NCI-H2171 treated with DMSO at 0.1 percent for 48 hours (cell line): ENCODE measurements at places on chromosomes 2 and 18.

DNA sequence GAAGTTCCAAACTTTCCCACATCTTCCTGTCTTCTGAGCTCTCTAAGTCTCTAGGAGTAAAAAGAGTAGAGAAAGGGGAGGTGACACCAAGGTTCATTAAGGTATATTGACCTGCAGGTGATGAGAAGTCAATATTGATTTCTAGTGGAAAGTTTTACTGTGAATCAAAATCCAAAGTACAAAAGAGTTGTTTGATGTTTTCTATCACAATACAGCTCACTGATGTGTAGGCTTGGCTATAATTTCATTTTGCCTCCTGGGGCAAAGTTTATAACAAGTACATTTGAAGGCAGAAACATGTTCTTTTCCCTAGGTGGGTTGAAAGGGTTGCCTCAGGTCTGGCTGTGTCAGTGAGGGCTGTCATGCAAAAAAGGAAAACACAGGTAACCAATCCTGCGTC is 65.2 kb upstream of the LRPPRC start:
- no peak for DNase-seq

GRCh38 chr2:161729-162128 is 102.1 kb downstream of the SH3YL1 start:
- no peak for DNase-seq

- DNase-seq: peak; percentile 37
Measured at GRCh38 chr2:233112329-233112728, 52.2 kb downstream of the INPP5D start.

DNA sequence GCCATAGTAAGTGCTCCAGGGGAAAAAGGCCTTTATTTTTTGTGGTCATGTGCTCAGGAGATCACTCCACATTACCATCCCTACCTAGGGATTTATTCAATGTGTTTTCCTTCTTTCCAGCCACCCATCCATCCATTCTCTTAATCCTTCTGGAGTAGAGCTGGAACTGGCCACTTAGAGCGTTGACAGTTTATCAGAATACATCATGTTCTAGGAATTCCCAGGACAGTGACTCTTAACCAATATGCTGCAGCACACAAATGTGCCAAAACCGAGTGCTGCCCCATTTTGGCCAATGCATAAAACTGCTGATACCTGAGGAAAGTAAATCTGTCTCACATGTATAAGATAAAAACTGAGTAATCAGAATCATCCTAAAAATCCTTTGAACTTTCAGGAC is 63.7 kb downstream of the FARSB start:
- no peak for DNase-seq

GRCh38 chr2:233235977-233236376 is 15.5 kb upstream of the ATG16L1 start:
- DNase-seq: no peak

DNA sequence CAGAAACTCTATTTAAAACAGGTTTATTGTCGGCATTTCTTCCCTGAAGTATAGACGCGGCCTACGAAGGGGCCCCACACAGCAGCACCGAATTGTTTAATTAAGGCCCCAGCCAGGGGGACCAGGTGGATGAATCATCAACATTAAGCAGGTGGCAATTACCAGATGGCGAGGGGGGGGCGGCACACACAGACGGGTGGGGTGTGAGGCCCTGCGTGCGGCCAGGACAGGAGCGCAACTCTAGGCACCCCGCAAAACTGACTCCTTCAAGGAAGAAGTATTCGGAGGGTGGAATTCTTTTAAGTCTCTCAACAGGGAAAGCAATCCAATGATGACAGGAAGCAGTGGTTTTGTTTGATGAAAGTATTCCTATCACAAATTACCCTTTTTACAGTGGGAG is 830.4 kb downstream of the GALR1 start:
- DNase-seq: peak; percentile 42

GRCh38 chr2:42652086-42652485 is 83.7 kb downstream of the MTA3 start:
- DNase-seq: no peak

DNA sequence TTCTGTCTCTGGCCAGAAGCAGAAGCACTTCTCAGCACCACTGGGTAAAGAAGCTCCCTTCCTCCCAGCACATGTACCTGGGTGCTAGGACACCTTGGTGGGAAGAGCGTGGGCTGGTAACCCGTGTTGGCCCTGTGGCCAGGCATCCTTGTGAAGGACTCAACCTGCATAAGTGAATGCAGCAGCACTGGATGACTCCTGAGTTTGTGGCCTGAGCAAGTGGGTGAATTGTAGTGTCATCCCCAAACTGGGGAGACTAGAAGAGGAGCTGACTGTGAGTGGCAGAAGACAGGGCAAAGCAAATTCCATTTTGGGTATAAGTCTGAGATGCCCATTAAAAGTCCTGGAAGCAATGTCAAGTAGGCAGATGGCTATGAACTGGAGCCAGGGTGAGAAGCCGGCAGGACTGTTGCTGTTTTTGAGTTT is 63.4 kb downstream of the STAT1 start:
- no peak for DNase-seq

DNA sequence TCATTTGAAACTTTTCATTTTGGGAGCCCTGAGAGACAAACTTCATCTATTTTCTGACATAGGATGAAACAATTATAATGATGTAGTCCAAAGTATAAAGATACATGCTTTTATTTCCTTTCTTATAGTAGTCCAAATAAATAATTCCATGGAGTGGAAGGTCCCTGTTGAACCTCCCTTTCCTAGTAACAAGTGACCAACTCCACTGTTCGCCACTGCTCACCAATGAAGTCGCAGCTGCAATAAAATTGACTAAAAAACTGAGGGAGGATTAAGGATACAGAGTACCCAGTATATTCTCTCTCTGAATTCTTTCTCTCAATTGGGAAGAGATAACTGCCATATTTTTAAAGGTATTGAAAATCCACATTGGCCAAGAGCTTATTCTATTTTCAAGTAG is 14.1 kb downstream of the SERPINB7 start:
- no peak for DNase-seq

DNA sequence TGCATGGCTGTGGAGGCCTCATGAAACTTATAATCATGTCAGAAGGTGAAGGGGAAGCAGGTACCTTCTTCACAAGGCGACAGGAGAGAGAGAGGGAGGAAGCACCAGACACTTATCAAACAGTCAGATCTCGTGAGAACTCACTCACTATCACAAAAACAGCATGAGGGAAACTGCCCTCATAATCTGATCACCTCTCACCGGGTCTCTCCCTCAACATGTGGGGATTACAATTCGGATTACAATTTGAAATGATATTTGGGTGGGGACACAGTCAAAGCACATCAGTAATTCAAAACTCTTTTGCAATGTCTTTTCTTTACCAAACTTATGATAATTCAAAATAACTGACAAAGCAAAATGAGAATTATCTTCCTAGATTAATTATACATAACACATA is 8.5 kb upstream of the CCDC68 start:
- no peak for DNase-seq

DNA sequence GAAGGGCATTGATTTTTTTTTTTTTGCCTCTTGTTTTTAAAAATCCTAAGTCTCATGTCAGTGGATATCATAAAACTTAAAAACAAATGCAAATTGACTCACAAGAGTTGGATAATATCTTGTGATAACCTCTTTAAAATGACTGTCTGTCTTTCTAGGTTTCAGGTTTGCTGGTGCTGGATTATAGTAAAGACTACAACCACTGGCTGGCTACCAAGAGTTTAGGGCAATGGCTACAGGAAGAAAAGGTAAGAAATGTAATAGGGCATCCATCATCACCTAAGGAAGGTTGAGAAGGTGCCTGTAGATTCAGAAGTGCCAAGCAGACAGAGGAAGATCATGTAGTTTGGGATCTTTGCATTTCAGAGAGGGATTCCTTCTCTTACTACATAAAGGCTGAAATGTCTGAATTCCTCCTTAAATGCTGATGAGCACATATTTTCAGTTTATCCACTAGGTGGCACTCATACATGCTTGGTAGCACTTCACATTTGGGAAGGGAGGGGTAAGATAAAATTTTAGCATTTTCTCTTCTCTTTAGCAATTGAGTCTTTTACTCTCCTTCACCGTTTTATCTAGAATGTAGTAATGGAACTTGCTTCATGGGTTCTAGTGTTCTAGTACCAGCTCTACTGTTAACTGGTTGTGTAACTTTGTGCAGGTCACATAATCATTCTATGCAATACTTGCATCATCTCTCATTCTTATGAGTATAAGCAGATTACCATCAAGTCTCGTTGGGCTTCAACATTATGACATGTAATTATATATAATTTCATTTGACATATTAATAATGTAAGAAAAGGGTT is 21.1 kb downstream of the CPS1 start:
- DNase-seq: peak; percentile 70

DNA sequence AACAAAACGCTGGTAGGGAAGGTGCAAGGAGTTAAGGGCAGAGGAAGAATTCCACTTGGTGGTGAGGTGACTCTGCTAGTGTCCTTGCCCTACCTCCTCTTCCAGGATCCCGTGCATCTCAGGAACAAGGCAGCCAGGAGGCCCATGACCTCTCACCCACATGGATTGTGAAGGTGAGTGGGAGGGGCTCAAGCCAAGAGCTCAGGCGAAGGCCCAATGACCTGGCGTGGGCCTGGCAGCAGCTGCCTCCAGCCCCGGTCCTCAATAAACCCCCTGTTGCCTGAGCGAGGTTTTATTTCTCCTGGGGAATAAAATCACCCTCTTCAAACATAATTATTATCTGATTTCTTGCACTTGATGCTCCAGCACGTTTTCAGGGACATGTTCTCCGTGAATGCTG is 28.2 kb downstream of the LAMA1 start:
- DNase-seq: no peak

GRCh38 chr18:36655074-36655473 is 173.7 kb downstream of the TPGS2 start:
- no peak for DNase-seq

- peak; percentile 8 for DNase-seq
Measured at GRCh38 chr2:223779877-223780276, 57.5 kb downstream of the AP1S3 start.

DNA sequence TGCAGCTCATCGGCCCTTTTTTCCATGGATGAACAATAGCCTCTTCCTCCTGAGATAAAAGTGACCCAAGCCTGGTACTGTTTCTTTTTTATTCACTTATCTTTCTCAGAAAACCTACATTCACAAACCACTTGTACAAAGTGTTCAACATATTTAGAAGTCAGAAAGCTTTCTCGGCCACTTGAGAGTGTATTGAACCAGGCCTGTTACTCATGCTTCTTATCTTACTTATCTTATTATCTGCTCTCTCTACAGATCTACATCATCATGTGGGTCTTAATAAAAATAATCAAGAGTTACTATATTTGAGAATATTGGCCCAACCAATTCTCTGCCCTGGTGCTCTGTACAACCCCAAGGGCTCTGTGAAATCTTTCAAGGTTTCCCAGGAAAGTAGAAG is 242.1 kb downstream of the MREG start:
- no peak for DNase-seq

GRCh38 chr2:125696560-125696959 is 959.4 kb upstream of the GYPC start:
- no peak for DNase-seq

GRCh38 chr2:221088506-221088905 is 483.6 kb downstream of the EPHA4 start:
- DNase-seq: no peak

- no peak for DNase-seq
Measured at GRCh38 chr2:74292751-74293150, 50.5 kb downstream of the SLC4A5 start.

DNA sequence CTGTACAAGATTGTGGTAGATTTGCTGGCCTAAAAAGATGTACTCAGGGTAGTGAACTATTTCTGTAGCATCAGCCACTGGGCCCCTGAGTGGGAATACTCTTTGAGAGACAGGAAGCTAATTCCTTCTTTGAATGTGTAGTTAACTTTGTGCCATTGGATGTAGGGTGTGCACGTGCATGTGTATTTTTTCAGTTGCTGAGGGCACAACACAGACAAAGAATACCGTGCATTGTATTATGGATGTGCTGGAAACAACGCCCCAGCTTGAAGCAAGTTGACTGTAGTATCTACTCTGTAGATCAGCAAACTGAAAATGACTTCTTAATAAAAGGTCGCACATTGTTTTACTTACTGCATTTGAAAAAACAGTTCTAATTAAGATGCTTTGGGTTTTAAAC is 14.1 kb downstream of the CRIM1 start:
- no peak for DNase-seq

DNA sequence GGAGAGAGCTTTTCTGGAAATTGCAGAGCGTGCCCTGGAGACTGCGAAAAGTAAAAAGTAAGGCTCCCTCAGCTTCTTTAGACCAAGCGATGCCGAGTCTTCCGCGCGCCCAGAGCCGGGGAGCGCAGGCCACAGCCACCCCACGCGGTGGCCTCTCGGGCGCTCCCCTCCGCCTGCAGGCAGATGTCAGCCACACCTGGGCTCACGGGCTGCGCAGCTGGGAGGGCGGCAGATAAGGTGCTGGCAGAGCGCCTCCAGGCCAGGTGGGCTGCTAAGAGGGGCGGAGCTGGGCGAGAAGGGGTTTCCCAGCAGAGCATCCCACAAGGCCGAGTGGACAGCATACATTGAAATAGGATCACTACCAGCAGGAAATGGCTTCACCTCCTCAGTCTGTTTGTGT is 81.7 kb downstream of the ARHGEF4 start:
- DNase-seq: no peak

DNA sequence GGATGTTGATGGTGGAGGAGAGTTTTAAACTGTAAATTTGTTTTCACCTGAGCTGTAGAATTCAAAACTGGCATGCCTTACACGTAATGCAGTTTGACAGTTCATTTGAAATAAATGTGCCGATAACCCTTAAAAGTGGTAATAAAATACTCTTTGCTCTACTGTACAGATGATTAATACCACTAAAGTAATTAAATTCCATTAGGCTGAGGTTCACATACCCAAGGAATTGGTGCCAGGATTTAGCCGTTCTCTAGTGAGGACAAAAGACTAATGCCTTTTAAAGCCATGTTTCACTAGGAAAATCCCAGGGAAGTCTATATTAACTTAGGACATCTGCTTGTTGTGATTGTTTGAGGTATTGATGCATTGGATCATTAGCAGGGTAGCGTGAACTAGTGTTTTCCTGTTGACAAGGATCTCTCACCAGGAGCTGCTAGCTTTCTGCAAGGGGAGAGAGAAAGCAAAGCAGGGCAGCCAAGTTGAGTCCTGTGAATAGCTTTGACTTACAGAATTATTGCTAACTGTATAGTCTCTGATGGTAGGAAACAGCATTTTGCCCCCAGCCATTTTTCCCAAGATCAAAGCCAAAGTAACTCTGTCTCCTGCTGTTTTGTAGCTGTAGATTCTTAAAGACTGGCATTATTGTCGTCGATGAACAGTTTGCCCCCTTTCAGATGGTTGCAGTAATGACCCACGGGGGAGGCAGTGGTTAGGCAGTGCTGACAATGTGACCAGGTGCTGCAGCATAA is 280.9 kb upstream of the FANCL start:
- DNase-seq: peak; percentile 71
